ENCODE measurements at places on chromosomes 7 and 10.

DNA sequence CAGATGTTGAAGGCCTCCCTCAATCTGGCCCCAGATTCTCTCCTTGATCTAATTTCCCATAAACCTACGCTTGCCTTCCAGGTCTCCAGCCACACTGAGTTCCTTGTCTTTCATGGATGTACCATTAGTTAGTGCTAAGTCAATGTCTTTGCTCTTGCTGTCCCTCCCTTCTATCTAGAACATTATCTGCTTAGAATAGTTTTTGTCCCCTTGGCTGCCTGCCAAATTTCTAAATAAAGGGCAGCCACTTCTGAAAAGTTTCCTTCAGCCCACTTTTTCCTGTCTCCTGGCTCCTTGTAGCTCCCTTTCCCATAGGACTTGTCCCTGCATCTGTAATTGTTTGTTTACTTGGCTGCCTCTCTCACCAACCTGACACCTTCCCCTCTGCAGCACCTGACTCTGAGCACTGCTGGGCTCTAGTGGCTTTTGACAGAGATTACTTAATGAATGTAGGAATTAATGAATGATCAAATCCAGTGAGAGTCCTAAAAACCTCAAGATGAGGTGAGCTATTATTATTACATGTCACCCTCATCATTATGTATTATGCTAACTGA, 58.3 kb downstream of the CXCL12 start:
- no peak for DNase-seq

GRCh38 chr7:7911369-7912123, 57.0 kb upstream of the GLCCI1 start:
- no peak for DNase-seq

DNA sequence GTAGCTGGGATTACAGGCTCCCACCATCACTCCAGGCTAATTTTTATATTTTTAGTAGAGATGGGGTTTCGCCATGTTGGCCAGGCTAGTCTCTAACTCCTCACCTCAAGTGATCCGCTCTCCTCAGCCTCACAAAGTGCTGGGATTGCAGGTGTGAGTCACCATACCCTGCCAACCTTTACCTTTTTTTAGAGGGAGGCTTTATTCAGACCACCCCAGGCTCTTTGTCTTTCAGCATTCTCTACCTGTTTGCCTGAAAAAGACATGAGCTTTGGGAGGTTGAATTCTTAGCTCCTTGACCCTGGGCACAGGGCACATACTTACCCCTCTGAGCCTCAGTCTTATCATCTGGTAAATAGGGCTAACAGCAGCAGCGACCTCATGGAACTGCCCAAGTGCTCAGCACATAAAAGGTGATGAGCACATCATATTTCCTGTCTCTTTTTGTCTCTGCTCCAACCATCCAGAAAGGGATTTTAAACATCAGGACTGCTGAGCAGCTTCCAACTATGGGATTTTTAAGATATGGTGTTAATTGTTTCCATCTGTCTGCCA, 17.0 kb downstream of the FRMPD2 start:
- no peak for DNase-seq

- DNase-seq: no peak
Observed at GRCh38 chr10:97827702-97828291, 21.8 kb upstream of the GOLGA7B start.

- DNase-seq: no peak
Observed at GRCh38 chr10:96468845-96469244, 44.9 kb downstream of the TLL2 start.

GRCh38 chr7:5478568-5479430, 55.2 kb upstream of the TNRC18 start:
- no peak for DNase-seq

GRCh38 chr10:61478621-61479312, 25.6 kb upstream of the TMEM26 start:
- DNase-seq: no peak

GRCh38 chr10:33631991-33632390, 297.5 kb upstream of the NRP1 start:
- no peak for DNase-seq

- DNase-seq: no peak
Observed at GRCh38 chr7:27164367-27165088, 809 bp downstream of the HOXA9 start.

- DNase-seq: no peak
Observed at GRCh38 chr10:5510281-5511072, 11.1 kb upstream of the CALML5 start.
